ENCODE measurements at places on chromosomes 1 and 21.
A peak's percentile ranks its signal among the peaks of the same experiment; 100 is the strongest.

DNA sequence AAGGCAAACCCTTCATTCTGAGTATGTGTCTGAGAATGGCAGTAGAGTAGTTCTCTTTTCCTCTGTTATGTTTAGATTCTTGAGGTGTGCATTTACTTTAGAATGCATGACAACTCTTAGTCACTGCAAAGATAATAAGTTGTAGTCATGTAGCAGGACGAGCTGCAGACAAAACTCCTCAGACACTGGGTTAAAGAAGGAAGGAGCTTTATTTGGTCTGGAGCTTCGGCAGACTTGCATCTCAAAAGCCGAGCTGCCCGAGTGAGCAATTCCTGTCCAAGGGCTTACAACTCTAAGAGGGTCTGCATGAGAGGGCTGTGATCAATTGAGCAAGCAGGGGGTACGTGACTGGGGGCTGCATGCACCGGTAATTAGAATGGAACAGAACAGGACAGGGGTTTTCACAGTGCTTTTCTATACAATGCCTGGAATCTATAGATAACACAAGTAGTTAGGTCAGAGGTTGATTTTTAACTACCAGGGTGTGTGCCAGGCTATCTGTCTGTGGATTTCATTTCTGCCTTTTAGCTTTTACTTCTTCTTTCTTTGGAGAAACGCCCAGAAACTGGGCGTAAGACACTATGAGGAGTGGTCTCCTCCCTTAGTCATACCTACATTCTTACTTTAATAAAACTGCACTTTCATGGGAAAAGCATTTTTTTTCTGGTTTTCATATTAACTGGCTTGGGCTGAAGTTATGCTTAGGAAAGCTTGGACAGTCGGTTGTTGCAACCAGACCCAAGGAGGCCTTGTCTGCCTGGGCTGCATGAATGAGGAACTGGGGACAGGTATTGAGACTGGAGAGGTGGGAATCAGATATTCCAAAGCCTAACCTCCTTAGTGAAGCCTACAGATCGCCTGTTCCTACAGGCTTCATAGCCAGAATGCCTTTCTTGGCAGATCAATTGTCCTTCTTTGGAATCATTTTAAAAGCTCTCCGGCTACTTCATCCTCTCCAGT is 115.1 kb downstream of the RHOU start:
- DNase-seq = peak; percentile 23

DNA sequence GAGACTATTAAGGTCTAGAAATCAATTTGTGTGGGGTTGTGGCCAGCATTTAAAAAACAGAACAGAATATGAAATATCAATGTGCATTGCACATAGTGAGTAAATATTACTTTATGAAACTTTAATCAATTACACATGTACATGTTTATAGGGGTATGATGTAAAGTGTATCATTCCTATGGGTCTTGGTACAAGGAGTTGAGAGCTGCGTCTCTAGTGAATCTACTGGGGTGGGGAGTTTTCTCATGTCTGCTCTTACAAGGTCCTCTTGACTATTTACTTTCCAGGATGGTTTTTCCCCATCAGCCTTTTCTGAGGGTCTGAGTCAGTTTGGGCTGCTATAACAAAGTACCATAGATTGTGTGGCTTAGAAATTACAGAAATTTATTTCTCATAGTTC is 75.8 kb downstream of the BACH1 start:
- DNase-seq = no peak

DNA sequence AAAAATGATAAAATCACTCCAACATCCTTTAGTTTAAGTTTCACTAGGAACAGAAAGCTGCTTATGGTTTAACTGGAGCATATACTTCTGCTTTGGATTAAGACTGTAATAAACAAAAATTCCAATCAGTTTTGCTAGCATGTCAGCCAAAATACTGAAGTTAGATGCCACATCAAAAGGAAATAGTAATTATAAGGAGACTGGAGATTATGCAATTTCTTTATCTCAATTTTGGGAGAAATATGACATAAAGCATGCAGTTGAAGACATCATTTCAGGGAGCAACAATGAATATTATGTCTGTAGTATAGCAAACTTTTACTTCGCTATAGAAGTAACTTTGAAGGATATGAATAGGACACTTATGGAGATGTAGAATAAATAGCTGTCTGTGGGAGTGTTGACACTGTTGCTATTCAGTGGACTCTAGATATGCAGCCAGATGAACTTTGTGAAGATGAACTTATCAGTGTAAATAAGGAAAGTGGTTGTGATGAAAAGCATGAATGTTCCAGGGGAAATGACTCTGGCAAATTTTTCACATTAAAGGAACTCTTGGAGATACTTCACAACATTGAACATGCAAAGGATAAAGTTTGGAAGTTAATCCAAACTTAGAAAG is 107.8 kb downstream of the RABGAP1L start:
- DNase-seq = no peak

GRCh38 chr1:209844695-209845407 is 17.1 kb downstream of the UTP25 start:
- no peak for DNase-seq
